ENCODE measurements at places on chromosomes 1 and 21. TPM values are rescaled to one million over a fixed set of nuclear protein-coding genes. Genes with fewer than 3 reads are reported as not detected.

C1orf210 gene
- total RNA-seq: 22.8 TPM

DFFA gene
- total RNA-seq: 16.3 TPM

DNA sequence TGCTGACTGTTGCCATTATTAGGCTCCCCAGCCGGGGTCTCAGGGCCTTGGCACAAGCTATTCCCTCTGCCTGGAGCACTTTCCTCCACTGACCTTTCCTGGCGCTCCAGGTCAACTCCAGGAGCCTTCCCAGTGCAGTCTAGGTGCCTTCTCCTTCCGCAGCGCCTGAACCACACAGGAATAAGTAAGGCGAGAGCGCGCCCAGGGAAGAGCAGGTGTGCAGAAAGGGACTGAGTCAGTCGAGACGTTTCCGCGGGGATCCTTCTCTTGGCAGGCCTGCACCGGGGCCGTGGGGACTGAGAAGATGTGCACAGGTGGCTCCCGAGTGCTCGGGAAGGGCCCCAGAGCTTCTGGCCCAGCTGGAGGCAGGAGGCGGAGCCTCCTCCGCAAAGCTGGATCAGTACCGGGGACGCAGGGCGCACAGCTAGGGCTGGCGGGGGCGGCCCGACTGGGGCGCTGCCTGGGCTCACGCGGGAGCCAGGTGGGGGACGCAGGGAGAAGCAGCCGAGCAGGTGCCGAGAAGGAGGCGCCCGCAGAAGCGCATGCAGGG is 765 bp upstream of the BMP8A start:
- DNase-seq: no peak

DNA sequence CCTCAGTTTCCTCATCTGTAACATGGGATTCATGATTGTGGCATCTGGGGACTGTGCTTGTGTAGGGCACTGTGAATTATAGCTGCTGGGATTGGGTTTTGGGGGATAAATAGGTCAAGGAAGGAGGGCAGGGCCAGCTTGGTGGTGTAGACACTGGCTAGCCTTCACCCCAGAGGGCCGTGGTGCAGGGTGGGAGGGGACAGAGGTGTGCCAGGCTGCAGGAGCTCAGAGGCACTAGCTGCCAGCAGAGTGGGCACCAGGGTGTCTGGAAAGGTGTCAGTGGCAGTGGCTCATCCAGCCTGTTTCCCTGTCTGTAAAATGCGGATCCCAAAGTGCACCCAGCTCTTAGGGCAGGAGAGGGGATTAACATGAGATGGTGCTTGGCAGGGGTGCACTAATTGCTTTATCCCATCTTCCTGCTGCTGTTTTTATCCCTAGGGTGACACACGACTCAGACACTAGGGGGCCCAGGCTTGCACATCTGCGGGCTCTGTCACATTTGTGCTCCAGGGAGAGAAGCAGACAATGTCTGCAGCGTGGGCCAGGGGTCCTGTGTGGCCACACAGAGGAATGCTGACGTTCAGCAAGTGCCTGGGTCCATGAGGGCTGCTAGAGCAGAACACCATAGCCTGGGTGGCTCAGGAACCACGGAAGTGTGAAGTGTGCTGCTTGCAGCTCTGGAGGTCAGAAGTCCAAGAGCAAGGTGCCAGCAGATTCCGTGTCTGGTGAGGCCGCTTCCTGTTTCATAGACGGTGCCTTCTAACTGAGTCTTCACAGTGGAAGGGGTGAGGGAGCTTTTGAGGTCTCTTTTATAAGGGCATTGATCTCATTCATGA is 19.3 kb downstream of the OBSCN start:
- DNase-seq: no peak

DNA sequence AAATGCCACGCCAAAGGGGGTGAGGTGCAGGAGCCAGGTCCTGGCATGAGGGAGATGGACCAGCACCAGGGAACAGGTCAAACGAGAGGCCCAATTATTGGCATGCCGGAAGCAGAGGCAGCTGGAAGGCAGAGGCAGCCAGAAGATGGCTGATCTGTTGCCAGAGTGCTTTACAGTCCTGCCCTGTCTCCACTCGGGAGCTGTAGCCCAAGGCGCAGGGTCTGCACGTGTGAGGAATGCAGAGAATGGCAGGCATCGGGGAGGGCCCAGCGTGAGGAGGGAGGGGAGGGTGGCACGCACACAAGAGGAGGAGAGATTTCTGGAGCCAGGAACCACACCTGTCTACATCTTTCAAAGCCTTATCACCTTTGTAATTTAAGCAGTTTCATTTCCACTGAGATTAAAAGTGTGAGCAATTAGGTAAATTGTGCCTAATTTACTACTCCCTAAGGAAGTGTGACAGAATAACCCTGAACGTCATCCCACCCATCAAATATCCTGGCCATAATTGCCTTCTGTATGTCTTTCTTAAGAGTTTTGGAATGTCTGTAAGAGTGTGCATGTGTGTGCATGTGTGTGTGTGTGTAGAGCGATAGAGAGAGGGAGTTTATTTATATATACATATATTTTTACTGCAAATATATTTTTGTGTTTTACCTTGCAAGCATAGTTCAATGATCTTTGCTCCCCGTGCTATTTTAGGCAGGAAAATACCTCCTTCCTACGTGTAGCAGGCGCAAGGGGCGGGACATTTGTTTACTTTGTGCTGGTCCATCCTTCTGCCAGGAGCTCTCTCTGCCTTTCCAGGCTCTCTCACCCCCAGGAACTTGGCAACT is 125.5 kb upstream of the SERBP1 start:
- no peak for DNase-seq

DNA sequence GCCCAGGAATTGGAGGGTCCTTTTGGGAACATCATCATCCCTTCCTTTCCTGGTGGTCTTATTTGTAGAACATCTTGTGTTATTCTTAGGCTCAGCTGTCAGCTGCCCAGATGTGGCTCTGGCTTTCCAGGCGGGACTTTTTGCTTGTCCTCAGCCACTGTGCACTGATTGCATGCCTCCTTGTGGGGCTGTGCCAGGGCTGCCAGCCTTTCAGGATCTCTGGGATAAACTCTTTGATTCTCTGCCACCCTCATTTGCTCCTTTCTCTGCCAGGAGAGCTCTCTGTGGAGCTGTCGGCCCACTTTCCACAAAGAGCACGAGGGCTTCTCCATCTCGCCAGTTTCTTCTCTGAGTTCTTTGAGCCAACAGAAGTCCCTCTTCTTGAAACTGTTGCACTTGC is 63.1 kb downstream of the PTPRU start:
- no peak for DNase-seq

DNA sequence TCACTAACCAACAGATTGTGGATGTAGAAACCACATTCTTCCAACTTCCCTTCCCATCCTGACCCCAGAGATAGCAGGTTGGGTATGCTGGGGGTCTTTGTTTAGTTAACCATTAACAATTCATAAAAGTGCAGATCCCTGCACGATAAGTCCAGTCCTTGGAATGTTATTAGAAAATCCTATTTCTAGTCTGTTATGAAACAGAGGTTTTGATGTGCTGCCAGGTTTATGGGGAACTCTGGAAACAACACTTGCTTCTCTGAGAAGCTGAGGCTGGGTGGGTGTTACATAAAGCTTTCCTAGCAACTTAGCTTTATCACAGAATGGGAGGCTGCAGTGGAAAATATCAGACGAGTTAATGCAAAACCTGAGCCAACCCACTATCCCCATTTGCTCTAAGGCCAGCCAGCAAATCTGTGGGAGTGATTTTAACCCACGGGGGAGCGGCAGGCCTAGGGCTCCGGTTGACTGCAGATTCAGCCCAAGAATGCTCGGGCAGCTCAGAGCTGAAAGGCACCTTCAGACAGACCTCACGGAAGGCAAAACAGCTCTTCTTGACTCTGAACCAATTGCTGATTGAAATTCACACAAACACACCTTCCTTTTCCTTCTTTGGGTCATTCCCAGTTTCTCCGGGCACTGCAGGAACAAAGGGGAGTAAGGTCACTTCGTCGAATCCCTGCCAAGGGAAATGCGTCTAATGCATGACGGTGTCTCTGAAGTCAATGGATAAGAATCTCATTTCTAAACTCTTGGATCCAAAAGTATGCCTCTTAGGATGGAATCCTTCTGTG is 111.7 kb upstream of the IRF2BP2 start:
- no peak for DNase-seq

DNA sequence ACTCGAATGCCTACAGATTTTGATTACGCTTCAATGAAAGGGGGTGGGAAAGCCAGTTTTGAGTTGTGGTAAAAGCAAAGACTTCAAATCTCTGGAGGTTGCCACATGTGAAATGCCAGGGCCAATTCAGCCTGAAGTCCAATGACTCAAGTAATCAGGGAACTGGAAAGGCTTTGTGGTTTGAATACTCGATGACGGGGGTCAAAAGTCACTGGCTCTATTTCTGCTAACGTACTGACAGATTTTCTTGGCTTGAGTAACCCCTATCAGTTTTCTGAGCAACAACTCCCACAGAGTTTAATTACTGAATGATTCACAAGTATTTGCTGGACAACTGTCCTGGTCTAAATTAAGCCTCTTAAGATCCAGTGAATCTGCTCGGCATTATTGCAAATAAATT is 152.2 kb downstream of the SIPA1L2 start:
- peak; percentile 48 for DNase-seq

DNA sequence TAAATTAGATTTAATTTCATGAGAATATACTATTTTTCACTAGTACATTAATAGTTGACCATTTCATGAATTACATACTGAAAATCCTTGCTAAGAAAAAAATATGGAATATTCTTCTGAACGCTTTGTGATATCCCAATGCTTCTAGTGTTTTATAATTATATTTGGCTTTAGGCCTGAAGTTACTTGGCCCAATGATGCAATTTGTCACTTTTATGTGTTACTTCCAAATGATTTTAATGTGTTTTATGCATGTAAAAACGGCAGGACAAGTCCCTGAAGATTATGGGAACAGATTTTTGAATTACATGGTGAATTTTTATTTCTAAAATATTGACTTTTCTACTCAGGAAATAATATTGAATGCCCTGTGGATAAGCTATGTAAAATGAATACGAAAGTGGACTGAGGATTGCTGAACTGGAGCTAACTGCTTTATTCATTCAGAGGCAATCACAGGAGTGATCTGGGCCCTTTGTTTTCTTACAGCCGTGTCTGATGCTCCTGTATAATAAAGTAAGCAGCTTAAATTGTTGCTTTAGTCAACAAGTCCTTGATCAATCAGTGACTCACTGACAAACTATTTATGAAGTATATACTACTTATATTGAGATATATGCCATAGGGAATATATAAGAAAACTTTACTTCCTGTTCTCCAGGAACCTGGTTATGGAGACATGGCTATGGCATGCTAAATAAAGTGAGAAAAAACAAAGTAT is 543.0 kb upstream of the RGS18 start:
- DNase-seq: no peak

DNA sequence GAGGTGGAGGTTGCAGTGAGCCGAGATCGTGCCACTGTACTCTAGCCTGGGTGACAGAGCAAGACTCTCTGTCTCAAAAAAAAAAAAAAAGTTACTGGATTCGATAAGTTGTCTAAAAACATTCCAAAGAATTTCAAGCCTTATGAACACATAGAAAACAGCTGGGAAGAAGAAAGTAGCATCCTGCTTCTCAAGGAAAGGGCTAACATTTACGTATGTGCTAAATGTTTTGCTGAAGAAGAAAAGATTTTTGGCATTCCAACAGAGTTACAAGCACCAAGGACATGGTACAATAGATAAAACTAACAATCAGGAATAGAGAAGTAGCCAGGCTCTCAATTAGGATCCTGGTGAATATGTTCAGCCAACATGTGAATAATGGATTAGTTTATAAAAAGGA is 69.8 kb downstream of the HFM1 start:
- no peak for DNase-seq

ATG4C gene
- 4.4 TPM for total RNA-seq
